ENCODE measurements at places on chromosomes 13 and 19.
A peak's percentile ranks its signal among the peaks of the same experiment; 100 is the strongest.

DNA sequence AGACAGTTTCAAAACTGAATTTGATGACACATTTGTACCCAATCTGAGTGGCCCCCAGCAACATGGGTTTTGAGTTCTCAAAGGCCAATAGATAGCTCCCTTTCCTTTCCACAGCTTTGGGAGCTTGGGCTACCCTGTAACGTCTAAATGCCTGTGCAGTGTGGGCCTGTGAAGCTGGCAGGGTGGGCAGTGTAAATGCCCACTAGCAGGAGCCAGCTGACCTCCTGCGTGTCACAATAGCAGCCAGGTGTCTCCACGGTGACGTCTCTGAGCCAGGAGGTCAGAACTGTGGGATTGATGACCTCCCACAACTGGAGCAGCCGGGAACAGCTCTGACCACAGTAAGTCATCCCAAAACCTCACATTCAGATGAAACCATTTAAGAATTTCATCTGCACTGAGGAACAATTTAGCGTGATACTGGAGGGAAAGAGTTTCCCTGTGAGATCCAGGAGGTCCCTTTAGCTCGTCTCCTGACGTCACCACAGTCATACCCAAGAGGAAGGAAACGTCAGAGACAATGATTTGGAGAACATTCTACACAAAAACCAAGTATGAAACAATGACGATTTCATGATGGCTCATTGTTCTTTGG is at the start of gene IPO5:
Gene IPO5 (plus strand): TSS at position 300 of the 595 bp plus-strand sequence. CDS start 23,022 bp downstream, outside the sequence.
- no peak for DNase-seq

DNA sequence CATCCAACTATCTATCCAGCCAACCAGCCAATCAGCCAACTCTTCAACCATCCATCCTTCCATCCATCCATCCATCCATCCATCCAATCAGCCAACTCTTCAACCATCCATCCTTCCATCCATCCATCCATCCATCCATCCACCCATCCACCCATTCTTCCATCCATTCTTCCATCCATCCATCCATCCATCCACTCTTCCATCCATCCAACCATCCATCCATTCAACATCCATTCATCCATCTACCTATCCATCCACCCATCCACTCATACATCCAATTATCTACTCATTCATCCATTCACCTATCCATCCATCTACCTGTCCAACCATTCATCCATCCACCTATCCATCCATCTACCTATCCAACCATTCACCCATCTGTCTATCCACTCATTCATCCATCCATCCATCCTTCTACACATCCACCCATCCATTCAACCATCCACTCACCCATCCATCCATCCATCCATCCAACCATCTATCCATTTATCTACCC is 9.4 kb downstream of the ARHGEF18 start:
- no peak for DNase-seq

DNA sequence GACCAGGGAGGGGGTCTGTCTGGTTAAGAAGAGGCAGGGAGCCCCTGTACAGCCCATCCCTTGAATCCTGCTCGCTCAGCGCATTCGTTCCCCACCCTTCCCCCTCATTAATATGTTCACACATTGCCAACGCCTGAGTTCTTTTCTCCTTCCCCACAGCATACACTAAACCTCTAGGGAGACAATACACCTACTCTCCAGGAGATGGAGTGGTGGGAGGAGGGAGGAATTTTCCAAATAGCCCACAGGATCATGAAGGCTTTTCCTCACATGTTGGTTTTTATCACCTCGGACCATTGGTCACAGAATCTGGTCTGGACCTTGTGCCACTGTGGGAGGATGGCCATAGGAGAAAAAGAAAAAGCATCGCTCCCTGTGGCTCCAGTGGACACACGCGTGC is 294.9 kb downstream of the SHISA2 start:
- no peak for DNase-seq

DNA sequence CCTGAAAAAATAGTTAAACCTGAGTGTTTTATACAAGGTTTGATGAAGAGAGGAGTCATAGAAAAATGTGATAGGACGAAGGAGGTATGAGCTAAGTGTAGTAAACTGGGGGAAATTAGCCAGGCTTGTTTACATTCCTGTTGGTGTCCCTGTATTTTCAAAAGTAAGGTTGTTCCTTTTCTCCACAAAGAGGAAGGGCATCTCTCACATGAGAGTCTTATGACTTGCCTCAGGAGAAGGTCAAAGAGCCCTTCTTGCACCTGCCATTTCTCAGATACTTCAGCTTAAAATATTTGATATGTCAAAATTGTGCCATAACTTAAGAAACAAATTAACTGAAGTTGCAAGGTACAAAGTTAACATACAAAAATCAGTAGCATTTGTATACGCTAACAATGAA is 3.6 kb upstream of the N4BP2L2 start:
- DNase-seq: no peak

- no peak for DNase-seq
Observed at GRCh38 chr19:2079076-2079864, 16.9 kb downstream of the MOB3A start.

- peak; percentile 61 for DNase-seq
Observed at GRCh38 chr19:34041925-34042521, 130.3 kb upstream of the LSM14A start.

DNA sequence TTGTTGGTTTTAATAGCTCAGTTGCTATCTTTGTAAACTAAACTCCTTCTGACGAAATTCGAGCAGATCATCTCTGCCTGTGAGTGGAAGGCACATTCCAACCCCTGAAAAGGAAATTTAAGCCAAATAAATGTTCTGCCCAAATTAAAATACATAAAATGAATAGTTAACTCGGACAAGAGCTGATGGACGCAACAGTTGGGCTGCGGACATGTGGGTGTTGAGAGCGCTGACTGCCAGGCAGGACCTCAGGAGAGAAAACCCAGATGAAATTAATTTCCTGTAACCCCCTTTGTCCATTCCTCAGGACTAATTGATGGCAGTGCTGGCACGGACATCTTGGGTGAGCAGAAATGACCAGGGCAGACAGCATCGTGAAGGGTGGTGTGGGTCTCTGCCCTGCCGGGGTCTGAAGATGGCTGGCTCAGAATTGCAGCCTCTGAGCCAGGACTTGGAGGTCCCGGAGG is 86.5 kb downstream of the TSHZ3 start:
- no peak for DNase-seq

GRCh38 chr13:60282186-60282585 is 114.8 kb upstream of the TDRD3 start:
- DNase-seq: no peak

DNA sequence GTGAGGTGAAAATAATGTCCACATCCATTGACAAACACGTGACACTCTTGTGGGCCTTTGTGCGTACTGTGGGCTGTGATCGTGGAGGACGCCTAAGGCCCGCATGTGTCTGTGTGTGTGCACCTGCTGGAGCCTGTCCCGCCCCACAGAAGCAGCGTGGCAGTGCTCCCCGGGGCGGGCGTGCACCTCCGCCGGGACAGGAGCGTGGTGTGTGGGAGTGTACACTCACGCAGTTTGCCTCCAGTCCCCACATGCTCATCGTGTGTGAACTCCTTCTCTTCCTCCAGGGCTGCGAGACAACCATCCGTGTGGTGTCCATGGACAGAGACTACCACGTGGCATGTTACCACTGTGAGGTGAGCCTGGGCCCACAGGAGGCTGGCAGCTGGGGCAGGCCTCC is 13.9 kb downstream of the WTIP start:
- no peak for DNase-seq

DNA sequence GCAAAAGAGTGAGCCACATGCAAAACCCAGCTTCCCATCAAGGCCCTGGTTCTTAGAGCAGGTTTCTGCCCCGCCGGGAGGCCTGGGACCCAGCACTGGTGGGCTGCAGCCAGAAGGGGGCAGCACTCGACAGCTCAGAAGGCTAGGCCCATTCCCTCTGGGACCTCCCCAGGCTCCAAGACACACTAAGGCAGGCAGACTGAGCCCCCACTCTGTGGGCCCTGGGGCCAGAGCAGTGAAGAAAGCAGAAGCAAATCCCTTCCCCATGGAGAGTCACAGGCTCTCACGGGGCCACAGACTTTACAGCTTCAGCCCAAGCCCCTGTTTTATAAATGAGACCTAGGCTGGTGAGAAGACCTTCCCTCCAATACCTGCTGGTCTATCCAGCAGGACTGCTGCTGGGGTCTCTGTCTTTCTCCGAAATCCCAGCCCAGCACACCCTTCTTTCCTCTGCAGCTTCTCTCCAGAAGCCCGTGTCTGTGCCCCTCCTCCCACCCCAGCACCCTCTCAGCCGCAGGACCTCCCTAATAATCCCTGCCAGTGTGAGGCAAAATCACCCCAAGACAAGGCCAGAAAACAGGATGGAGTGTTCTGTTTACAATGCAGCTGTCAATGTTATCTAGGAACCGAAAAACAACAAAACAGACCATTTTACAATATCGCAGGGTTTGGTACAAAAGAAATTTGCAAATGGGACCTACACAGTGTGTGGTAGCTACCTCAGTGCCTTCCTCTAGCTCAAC is 109.3 kb downstream of the ABCC4 start:
- peak; percentile 57 for DNase-seq

DNA sequence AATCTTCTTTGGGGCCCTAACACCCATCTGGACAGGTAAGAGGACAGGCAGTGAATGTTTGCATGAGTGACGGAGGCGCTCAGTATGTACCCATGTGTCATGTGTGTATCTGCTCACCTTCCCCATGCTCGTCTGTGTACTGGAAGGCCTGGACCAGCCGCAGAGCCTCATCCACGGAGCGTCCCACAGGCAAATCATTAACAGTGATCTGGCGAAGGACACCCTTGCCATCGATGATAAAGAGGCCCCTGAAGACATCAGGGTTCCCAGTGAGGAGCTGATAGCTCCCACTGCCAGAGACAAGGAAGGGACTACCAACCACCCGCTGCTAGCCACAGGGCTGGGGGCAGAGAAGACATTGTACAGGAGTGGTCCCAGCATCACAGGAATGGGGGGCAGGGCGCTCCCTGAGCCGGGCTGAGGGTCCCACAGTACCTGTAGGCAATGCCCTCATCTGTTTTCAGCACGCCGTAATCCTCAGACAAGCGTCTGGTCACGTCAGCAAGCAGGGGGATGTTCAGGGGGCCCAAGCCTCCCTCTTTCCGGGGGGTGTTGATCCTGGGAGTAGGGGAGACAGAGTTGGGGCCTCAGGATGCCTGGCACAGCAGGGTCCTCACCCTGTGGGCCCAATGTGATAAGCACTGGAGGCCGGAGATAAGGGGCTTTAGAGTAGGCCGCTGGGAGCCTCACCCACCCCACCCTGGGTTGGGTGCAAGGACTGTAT is 1.7 kb downstream of the PRDX2 start:
- DNase-seq: no peak

GRCh38 chr13:31221057-31221456 is 21.3 kb downstream of the B3GLCT start:
- no peak for DNase-seq

DNA sequence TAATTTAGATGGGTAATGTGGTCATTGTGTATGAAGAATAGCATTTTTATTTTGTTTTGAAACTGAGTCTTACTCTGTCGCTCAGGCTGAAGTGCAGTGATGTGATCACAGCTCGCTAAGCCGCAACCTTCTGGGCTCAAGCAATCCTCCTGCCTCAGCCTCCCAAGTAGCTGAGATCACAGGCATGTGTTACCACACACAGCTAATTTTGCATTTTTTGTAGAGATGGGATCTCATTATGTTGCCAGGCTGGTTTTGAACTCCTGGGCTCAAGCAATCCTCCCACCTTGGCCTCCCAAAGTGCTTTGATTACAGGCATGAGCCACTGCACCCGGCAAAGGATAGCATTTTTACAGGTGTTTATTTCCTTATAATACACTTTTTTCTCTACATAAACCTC is 36.6 kb downstream of the SERTM1 start:
- no peak for DNase-seq

- DNase-seq: no peak
Observed at GRCh38 chr13:40494513-40494912, 171.9 kb downstream of the FOXO1 start.

DNA sequence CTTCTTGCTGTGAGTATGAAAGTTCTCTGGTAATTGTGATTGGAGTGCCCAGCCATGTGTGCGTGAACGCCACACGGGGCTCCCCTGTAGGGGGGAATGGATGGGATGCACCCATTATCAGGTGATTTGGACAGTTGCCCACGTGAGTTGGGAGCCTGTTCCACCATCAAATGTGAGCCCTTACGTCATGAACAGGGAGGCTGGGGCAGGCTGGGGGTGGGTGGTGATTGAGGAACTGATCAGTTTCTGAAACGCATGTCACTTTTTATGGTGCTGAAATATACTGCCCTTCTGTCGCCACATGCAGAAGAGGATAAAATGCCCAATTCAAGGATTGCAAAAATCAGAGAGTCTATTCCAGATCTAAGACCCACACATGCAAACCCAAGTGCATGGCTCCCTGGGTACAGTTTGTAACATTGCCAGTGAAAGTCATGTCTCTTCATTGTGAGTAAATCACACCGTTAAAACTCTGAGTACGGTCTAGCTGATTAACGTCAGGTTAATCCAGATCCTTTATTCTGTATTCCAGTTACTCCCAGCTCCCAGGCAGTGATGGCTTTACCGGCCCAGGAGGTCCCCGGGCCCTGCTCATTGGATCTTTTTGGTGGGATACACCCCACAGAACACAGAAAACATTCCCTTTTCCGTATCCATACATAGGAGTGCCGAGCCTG is 90.2 kb downstream of the RAB20 start:
- DNase-seq: no peak

DNA sequence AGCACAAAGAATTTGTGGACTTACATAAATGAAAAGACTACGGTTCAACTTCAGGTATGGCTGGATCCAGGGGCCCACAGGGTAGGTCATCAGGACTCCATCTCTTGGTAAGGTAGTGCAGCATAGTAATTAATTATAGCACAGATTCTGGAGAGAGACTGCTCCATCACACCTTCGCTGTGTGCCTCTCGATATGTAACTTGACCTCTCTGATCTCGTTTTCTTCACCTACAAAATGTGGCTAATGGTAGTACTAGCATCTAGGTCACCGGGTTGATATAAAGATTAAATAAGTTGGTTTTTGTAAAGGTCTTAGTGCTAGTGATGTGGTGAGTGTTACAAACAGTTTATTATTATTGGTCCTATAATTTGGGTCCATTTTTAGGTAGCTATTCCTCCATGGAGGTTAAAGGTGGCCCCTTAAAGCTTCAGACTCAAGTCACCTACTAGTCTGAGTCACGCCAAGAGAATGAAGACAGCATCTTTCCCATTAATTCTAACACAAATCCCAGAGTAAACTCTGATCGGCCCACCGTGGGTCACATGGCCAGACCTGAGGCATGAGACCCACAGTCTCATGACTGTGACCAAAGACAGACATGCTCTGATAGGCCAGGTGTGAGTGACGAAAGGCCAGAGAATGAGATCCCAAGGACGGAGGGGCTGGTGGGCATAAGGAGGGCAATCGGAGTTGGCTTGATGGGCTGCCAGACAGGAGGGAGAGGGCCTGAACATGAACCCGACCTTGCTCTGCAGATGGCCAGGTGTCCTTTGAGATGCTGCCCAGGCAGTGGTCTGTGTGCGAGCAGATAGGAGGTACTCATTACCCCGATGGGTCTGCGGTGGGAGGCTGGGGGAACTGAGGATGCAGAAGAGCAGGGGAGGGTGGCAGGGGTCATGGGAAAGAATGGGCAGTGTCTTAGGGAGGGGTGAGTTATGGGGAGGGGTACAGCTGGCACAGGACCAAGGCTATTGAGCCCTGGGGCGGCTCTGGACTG is 18.3 kb upstream of the PSMD8 start:
- DNase-seq: no peak

GRCh38 chr13:69769608-69770007 is 338.0 kb upstream of the ATXN8OS start:
- no peak for DNase-seq
